ENCODE measurements at places on chromosomes 13 and 19.

- DNase-seq: no peak
These were observed 29.2 kb upstream of the CERS4 start for GRCh38 chr19:8180018-8180417.

GRCh38 chr19:47414469-47414868 is 4.9 kb downstream of the MEIS3 start:
- DNase-seq: no peak

DNA sequence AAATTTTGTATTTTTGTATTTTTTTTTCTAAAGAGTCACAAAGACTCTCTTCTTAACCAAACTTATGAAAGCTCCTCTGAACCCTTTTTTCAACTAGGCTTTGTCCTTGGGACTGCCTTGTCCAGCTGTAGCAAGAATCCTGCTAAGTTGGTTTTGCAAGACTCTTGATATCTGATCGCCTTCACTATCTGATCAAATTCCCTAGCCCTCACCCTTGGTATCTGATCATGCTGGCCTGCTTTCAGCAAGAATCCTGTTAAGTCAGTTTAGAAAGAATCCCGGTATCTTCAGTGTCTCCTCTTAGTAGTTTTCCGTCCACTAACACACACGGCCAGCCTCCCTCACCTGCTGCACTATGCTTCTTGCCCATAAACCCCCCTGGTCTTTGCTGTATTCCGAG is 1.9 kb upstream of the SIGLEC5 start:
- no peak for DNase-seq

DNA sequence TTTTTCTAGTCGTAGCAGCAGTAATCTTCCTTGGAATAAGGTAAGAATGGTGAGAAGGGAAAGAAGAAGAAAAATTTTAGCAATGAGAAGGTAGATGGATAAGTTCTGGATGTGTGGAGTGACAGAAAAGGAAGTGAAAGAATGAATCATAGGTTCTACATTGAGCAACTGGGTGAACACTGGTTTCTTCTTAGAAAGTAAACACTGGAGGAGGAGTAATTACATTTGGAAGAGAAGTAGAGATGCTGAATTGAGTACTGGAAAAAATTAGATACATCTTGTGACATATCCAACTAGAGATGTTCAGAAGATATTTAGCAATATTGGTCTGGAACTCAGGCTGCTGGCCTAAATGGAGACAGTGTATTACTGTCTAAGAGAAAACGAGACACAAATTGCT is 148.5 kb downstream of the GPC5 start:
- DNase-seq: no peak

- DNase-seq: no peak
These were observed 14.9 kb downstream of the PLA2G4C start for GRCh38 chr19:48095612-48096175.

GRCh38 chr19:33417751-33418150 is 44.2 kb downstream of the CEBPG start:
- DNase-seq: no peak

DNA sequence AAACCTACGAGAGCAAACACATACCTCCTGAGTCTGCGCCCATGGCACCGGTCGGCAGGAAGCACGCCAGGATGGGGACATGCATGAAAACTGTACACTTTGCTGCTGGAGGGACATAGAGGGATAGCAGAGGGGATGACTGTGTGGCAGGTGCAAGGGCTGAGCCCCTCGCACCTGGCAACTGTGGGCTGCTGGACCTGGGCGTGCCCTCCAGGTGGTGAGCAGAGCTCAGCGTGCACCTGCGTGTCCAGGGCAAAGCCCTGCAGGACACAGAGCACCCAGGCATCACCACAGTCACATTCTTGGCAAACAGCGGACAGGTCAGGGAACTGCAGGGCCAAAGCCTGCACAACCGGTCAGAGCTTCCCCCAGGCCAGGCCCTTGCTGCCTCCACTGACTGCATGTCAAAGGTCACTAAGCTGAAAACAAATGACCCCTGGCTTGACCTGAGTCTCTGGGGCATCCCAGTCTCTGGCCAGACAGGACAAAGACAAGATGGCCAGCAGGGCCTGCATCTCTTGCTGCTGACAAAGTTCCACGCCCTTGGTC is 9.0 kb upstream of the ISYNA1 start:
- no peak for DNase-seq

DNA sequence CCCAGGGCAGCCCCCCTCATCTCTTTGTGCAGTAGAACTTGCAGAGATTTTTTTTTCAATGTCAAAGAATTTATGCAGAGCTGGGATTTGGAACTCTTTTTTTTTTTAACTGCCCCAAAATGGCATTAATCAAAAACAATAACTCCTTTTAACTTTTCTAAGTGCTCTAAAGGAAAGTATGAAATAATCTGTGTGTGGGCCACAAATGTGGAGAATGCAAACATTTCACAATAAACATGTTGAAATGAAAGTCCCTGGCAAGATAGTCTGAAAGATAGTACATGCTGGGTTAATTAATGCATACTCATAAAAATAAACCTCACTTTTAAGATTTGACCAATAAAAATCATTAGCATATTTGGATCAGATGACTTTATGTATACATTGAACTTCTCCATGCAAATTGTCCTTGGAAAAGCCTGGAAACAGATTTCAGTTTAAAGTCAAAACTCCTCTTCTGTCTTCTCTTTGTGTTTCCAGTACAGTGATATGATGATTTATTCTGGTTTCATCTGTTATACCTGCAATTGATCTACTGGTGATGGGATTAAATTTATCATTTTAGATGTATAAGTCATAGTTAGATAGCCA is 30.5 kb upstream of the ZNF536 start:
- no peak for DNase-seq

DNA sequence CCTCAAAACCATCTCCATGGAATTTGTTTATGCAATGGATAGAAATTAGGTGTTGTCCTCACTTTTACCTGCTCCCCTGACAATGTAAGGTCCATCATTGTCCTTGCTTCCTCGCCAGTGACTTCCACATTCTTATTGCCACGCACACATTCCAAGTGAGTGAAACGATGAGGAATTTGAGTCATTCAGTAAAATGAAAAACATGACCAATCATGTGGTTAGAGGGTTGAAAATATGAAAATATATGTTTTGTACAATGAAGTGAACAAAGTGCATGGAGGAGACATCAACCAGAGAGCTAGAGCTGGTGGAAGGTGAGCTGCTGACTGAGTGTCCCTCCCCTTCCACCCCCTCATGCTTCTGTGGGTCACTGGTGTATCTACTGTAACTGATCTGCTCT is 91.7 kb downstream of the ATP8A2 start:
- no peak for DNase-seq

- no peak for DNase-seq
These were observed 942.1 kb upstream of the SPRY2 start for GRCh38 chr13:81283062-81283461.

DNA sequence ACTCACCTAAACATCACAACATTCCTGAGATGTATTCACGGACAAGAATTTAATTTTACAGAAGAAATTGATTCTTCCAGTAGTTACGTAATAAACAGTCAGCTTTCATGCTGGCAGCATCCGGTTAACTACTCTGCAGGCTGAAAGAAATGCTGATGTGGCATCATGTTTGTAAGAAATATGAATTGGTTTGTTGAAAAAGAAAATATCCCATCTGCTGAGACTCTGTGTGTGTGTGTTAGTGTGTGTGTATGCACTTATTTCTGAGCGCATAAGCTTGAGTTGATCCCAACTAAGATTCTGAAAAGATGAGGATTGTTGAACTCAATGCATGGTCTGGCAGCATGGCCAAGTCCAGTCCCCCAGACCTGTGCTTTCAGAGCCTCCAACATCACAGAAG is 74.3 kb upstream of the FAM216B start:
- DNase-seq: no peak

GRCh38 chr19:16296713-16297112 is 27.9 kb upstream of the KLF2 start:
- DNase-seq: no peak

GRCh38 chr13:110419381-110419791 is 112.3 kb downstream of the COL4A2 start:
- DNase-seq: no peak

DNA sequence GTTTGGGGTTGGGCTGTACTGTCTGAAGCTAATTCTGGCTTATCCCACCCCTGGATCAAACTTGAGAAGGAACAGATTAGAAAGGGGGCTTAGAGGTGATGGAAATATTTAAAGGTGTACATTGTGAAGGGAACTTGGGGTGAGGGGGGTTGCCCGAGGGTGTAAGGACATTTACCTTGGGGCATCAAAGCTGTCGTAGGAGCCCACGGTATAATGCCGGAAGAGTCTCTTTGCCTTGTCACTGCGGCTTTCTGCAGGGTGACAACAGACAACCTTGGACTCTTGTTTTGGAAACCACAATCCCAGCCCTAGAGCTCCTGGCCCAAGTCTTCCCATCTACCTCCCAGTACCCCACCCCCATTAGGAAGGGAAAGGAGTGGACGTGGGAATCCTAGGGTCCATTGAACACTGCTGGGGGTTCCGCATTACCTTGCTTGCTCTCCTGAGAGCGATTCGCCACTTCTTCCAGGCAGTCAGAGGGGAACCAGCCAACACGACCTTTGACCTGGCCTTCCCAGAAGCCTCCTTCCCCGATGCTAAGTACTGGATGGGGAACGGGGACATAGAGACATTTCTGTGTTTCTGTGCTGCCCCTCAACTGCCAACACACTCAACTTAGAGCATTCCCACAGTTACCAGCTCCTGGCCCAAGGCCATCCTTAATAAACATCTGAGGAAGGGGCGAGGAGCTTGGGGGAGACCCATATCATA is 22.0 kb downstream of the SHANK1 start:
- DNase-seq: no peak

GRCh38 chr19:40136818-40137217 is 46.1 kb upstream of the ZNF780A start:
- no peak for DNase-seq

All from stimulated activated CD8-positive, alpha-beta memory T cell treated with anti-CD3 and anti-CD28 coated beads, Interleukin-4, amount 100 ng/mL, for 24 hours (primary cell).